ENCODE measurements at places on chromosomes 4 and X.

- no peak for DNase-seq
Measured at GRCh38 chrX:48045410-48046311, 25.8 kb downstream of the ZNF630 start.

GRCh38 chr4:156568041-156568440 is 403.6 kb downstream of the PDGFC start:
- DNase-seq: no peak

DNA sequence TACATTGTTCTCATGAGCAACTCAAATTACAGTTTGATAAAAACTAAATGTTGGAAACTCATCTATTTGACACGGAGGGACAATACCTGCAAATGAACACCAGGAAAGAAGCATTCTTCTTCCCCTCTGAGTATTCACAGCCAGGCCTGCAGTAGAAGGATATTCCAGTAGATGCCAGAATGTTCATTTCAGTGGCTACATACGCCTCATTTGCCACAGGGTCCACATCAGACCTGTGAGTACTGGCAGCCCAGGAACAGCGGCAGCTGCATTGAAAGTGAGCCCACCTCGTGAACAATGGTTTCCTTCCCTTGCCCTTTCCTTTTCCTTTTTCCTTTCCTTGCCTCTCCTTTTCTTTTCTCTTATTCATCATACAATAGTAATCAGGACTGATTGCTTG is 81.1 kb upstream of the NEIL3 start:
- DNase-seq: no peak

- DNase-seq: no peak
Measured at GRCh38 chr4:36000941-36001557, 243.3 kb downstream of the ARAP2 start.

GRCh38 chr4:101475246-101475645 is 127.9 kb upstream of the PPP3CA start:
- no peak for DNase-seq

- DNase-seq: no peak
Measured at GRCh38 chr4:24024605-24025004, 134.8 kb upstream of the PPARGC1A start.

All from HT-29 (cell line).